EH (cell line): ENCODE measurements at places on chromosomes 3 and 15.

GRCh38 chr3:68121287-68121686 lies 466.9 kb upstream of the SUCLG2 start:
- DNase-seq = no peak

DNA sequence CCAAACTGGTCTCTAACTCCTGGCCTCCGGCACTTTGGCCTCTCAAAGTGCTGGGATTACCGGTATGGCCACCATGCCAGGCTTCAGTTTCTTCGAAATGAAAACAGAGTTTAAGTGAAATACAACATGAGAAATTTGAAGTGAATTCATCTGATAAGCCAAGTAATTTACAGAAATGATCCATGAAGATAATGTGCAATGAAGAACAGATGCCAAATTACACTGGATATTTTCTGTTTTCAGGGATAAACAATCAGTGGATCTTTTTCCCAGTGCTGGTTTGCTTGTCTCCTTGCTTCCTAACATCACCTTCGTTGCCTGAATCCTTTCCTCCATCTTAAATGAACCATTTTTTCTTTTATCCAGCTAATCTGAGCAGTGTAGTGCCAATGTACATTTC lies 46.2 kb upstream of the SUCLG2 start:
- no peak for DNase-seq

DNA sequence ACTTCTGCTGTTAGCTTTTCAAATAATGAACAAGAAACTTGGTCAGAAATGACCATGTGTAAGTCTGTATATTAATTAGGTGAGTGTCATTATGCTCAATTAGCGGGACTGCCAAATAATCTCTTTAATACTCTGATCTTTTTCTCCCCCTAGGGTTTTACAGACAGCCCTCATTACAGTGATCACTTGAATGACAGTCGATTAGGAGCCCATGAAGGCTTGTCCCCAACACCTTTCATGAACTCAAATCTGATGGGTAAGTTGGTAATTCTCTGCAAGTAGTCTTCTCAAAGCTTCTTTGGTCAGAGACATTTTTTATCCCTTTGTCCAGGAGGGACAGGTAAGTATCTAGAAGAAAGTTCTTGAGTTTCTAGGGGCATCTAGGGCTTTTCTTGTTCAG lies 173.2 kb downstream of the TCF12 start:
- DNase-seq = no peak

DNA sequence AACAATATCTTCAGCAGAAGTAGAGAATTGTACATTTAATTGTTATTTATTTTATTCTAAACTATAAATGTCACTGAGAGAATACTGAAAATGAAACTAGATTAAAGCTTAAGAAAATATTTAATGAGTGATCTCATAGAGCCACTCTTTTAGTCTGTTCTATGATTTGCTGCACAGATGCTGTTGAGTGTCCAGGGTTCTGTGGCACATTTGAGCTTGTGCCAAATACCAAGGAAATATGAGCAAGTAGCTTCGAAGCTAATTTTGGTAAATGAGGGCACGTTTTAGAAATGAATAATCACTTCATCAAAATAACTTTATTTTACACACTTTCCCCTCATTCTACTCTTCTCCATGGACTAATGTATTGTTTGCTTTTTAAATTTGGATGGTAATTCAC lies 53.6 kb upstream of the THRB start:
- DNase-seq = peak; percentile 13

DNA sequence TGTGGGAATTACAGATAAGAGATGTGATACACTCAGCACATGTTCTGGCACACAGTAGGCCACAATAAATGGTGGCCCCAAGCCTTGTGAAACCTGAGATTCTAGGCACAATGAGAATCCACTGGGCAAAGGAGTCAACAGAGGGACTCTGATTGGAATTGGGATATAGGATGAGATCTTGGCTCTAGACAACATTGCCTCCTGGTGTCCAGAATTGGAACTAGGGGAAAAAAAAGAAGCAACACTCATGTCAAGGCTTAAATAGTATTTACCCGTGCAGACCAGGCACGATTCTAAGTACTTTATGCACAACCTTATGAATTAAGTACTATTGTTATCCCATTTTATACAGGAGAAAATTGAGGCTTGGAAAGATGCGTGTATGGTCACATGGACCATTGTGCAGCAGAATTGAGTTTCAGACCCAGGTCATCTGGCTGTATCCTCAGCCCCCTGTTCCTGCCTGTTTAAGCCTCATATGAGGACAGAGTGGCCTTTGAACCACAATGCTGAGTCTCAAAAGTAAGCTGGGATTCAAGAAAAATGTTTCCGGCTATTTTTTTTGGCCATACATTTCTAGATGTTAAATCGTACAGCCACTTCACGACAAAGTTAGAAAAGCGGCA lies 124.8 kb downstream of the SV2B start:
- DNase-seq = peak; percentile 27

DNA sequence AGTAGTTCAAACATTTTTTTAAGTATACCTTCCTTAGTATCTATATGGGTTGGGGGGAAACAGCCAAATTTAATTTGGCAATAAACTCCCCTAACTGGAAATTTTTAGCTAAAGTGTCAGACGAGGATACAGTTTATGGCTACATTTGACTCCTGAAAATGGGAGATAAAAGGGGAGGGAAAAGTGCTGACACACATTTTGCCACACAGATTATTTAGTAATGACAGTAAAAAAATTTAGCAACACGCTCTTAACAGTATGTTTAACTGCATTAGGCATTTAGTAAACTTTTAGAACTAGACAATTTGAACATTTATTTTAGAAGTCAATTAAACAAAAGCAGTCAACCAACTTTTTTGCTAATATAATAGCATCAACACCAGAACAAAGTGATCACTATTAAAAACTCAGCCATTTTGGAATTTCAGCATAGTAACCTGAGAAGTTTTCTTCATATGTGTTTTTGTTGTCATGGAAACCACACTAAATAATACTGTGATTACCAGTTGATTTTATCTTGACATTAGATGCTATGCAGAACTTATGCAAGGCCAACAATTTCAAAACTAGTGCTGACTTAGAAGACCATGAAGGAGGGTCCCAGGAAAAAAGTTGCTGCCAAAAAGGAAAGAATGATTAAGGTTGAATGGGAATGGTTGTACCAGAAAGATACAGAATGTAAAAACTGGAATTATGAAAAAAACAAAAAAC lies 47.0 kb upstream of the TFG start:
- DNase-seq = peak; percentile 23

DNA sequence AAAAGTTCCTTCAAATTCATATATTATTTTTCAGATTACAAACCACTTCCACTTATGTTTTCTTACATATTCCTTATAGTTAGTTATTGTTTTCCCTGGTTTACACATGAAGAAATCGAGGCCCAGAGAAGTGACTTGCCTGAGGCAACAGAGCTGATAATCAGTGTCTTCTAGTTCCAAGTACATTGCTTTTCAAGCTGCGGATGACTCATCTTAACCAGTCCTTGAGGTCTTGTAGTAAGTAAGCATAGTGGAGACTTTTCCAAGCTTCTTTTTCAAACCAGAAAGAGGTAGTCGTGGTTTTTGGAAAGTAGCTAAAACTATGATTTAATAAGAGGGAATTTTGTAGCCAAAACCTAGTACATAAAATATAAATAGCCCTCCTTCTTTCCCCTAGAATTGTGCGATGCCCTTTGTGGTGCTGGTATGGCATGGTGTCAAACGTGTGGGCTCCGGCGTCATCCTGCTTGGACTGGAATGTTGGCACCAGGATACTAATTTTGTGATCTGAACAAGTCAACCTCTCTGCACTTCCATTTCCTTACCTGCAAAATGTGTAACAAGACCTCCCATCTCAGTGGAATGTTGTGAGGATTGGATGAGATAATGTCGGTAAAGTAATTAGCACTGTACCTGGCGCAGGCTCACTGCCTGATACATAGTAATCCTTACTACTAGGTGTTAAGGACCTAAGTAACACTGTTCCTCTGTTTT lies 19.0 kb upstream of the DLG1 start:
- peak; percentile 92 for DNase-seq

- no peak for DNase-seq
These were observed 190.9 kb upstream of the PLSCR5 start for GRCh38 chr3:146796078-146796477.

DNA sequence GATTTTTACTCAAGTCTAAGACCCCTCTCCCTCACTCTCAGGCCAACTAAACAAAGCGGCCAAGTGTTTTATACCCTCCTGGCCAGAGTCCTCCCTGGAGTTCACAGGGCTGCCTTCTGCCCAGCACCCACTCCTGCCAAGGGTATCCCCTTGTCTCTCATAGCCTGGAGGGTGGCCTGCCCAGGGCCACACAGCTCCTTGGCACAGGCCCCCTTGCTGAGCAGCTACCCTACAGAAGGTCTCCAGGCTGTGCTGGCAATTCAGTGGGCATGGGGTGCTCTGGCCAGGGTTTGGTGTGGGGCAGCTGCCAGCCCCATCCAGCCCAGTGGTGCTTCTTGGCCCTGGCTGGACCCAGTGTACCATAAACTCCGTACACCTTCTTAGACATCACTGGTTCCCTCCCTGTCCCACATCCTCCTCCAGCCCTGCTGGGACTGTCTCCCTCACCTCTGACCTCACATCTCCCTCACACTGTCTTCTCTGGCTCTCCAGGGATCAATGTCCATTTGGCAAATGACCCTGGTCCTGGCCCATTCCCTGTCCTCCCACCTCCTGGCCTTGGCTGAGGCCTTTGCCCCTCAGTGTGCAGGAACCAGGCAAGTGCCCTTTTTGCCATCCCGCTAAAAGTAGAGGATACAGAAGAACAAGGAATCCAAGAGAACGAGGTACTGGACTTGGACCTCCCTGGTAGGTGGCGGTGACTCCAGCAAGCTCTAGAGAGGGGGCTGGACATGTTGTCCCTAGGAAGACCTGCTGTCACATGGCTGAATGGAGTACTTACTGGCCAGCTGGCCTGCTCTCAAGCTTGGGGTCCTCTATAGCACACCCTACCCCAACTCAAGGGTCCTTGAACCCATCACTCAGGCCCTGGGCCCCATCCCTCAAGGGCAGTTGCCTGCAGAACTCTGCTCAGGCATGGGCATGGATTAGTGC lies 50.0 kb upstream of the TRPM1 start:
- DNase-seq = no peak

DNA sequence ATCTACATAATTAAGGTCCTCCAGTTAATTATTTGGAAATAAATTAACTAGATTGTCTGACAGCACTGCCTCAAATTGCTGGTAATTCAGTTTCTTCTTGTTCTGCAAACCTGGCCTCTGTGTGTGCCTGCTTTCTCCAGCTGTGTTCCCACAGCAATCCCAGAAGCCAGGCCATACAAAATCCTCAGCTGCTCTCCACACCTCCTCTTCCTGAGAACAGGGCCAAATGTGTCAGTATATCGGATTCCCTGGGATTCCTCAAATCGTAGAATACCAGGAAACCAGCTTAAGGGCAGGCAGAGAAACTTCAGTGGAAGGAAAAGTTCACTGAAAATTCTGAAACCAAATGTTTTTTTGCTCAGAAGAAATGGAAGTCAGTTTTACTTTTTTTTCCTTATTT lies 261.4 kb downstream of the ZMAT3 start:
- DNase-seq = no peak

DNA sequence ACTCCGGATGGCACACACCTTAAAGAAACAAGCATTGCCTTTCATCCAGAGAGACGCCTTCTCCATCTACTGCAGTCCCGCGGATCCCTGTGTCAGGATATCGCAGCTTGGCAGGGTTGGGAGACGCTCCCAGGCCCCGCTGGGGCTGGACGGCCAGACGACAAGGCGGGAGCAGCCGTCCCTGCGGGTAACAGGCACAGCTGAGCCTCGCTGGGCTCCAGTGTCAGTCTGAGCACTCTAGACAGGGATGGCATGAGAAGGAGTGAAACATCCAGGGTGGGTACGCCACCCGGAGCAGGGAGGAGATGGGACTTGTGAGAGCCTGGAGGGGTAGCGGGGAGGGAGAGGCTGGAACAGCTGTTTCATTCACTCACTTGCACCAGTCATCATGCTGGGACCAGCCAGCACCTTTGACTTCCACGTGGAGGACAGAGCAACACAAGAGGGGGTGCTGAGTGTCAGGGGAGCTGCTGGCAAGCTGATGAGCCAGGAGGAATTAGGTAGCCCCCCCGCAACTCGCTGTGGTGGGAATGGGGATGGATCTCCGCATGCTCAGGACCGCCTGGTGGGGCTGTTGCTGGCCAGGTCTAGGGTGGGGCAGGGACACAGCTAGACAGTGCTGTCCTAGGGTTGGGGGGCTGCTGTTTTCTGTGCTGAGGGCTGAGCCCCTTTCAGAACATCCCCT lies 31.6 kb upstream of the SNRPA1 start:
- no peak for DNase-seq
